ENCODE measurements at places on chromosomes 3 and 15.

- DNase-seq: no peak
Measured at GRCh38 chr15:58334803-58335202, 97.0 kb upstream of the LIPC start.

DNA sequence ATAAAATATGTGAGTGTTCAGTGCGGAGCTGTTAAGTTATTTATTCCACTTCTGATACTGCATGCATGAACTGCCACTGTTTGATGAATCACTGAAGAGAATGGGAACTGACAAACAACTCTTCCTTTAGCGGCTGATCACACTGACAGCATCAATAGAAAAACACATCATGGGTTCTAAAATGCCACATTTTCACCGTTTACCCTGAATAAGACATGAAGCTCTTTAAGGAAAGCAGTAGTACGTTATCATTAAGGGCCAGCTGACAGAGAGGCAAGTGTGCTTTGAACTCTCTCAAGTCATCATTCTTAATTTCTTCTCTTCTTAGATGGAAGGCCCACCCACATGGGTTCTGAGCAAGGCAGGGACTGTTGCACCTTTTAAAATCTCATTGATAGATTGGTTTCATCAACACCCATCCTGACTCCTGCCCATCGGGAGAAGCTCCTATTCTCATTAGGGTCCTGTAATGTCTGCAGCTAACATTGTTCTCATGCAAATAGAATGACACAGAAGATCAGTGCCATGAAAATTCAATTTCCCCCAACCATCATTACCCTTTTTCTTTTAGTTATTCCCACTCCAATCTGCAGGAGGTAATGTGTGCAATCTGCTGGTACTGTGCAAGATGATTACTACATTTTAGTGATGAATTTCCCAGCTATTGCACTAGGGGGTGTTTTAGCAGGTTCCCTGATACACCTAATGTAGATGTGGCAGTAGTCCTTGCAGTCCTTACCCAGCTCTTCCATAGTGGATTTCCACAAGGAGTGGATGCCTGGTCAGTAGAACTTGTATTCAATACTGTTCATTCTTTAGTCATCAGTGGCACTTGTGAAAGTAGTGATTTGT, 119.1 kb downstream of the ROBO2 start:
- DNase-seq: no peak

DNA sequence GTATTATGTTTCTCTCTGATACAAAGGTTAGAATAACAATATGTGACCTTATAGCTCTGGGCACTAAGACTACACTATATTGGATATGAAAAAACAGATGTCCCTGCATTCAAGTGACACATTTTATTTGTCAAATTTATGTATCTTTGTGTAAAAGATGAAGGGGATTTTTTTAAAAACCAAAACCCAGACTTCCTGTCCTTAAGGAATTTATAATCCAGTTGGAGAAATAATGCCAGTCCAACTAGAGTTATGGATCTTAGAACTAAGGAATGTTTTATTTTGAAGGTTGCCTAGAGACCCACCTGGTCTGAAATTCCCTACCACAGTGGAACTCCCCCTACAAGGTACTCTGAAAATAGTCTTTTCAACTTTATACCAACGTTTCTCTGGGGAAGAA, 33.3 kb upstream of the PIK3CB start:
- no peak for DNase-seq

DNA sequence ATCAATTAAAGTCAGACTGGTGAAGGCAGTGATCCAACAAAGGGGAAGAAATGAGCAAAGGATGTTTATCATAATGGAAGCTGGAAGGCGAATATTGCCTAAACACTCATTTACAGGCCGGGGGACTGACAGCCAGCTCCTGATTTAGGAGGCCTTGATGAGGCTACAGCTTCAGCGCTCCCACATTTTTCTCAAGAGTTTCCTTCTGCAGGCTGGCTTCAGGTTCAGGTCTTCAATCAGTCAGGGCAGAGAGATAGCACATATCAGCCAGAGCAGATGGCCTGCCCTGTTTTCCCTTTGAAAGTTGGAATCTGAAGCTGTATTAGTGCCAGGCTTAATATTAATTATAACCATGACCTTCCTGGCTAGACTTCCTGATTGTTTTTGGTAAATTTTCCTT, 218.9 kb downstream of the SV2B start:
- DNase-seq: no peak

GRCh38 chr3:114320246-114320645, 26.4 kb downstream of the TIGIT start:
- DNase-seq: no peak

DNA sequence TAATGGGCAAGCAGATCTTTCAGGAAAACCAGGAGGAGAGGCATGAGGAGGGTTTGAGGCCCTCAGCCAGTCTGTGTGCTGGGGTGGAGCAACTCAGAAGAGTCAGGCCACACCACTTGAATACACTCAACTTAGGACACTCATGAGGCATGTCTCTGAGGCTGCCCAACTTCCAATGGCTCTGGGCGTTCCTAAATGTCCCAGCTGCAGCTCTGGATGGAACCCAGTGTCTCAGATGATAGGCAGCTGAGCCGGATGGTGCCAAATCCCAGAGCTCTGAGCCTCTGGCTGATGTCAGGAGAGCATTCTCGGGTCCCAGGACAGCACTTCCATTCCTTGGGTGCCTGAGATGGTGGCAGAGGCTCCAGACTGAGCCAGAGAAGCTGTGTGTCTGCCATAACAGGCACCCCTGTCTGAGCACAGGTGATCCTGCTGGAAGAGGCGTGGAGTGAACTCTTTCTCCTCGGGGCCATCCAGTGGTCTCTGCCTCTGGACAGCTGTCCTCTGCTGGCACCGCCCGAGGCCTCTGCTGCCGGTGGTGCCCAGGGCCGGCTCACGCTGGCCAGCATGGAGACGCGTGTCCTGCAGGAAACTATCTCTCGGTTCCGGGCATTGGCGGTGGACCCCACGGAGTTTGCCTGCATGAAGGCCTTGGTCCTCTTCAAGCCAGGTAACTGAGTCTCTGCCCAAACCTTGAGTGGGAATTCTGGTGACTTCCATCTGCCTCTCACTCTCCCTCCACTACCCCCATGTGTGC, 2.8 kb downstream of the NR2E3 start:
- DNase-seq: no peak

DNA sequence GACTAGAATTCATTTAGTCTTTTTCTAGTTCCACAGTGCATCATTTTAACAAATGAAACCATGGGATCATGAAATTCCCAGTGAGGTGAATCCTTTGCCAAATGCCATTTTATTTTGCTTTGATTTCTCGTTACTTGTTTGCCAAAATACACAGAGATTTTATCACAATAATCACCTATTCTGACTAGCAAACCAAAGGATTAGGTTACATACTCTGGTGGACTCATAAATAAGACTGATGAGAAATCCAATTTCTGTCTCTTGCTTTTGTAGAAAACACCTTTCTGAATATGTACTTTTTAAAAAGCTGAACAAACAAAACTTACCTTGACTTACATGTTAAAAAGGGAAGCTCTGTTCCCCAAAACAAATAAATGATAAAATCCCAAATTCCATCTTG, 12.2 kb downstream of the ERC2 start:
- DNase-seq: no peak

- DNase-seq: no peak
Measured at GRCh38 chr15:75033809-75034208, 10.4 kb downstream of the PPCDC start.

Data from stimulated activated CD4-positive, alpha-beta T cell treated with anti-CD3 and anti-CD28 coated beads, TNF-alpha, amount 100 ng/mL, for 24 hours (primary cell).